Hematopoietic multipotent progenitor cell treated with erythropoietin and hydrocortisone succinate and interleukin-3 and kit ligand, for 4 days (in vitro differentiated cells): ENCODE measurements at places on chromosomes 12 and 14.

- DNase-seq: no peak
These were observed 8.8 kb upstream of the FOXG1 start for GRCh38 chr14:28757786-28758185.

- DNase-seq: no peak
These were observed 2.5 kb downstream of the ARHGAP9 start for GRCh38 chr12:57476993-57477709.

DNA sequence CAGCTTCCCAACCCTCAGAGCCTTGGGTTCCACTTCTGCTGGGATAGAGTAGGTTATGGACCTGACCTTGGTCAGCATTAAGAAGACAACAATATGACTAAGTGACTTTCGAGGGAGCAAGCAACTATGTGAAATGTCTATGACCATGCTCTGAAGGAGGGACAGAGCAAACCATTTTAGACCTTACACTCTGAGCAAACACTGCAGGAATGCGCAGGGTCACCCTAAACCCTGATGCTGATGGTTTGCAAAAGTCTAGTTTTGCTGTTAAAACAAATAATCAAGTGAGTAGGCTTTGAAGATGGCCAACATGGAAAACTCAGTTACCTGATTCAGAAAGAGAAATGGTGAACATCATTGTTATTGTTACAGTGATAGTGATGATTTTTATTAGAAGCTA is 8.7 kb downstream of the ZCCHC8 start:
- no peak for DNase-seq

DNA sequence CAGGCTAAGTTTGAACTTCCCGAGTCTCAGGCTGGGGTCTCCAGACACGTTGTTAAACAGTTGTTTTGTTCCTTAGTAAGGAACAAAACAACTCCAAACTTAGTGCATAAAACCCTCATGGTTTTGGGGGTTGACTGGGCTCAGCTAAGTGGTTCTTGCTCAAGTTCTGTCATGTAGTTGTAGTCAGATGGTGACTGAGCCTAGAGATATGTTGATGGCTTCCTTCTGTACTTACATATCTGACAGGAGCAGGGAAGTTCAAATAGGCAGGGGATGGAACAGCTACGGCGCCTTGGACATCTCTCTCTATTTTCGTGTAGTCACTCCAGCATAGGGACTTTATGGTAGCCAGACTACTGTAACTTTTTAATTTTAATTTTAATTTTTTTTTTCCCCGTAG is 45.7 kb downstream of the SPATS2 start:
- no peak for DNase-seq

- DNase-seq: no peak
These were observed 61.7 kb downstream of the PPP1R12A start for GRCh38 chr12:79873201-79873600.

DNA sequence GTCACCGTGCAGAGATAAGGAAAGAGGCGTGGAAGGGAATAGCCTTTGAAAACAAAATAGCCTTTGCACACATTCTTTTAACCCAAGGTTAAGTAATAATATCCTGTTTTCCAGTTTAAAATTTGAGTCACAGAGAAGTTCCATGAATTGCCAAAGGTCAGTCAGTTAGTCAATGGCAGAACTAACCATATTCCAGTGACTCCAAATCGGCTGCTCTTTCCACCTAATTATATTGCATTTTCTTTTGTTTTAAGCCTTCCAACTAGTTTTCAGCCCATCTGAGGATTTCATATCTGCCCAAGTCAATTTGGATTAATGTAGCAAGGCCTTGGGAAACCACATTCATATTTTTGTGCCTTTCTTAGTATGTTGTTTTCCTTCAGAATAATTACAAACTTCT is 373.0 kb downstream of the CCDC91 start:
- DNase-seq: no peak

- no peak for DNase-seq
These were observed 21.1 kb downstream of the BDKRB2 start for GRCh38 chr14:96225745-96226151.

DNA sequence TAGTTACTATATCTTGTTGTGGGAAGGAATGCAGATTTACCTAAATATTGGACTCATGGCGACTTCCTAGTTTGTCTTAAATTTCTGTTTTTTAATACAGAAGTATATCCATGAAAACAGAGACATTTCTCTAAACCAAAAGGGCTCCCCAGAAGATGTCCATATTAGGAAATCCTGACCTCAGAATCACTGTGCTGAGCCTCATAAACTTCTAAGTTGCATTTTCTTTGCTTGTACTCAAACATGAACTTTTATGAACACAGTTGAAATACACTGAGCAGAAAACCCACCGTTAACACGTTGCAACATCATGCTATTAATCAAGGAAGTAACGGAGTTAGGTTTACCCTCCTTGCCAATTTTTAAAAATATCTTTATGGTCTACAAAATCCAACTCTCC is 42.9 kb upstream of the NR2C1 start:
- no peak for DNase-seq

DNA sequence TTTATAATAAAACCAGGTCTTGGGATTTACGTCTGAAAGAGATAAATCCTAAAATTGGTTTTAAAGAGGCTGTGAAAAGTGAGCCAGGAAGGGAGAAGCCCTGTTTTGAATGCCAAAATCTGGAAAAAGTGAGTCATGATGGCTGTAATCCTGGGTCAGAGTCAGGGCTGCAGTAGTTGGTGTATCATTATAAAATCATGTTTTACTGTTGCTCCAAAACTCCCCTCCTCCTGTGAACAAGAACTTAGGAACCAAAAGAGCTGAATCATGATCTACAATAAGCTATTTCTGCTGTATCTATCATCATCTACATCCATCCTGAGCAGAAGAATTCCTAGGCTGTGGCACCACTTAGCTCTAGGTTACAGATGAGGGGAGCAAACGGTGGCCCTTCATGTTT is 79.3 kb downstream of the LMO3 start:
- no peak for DNase-seq

GRCh38 chr14:102757646-102758045 is 19.6 kb upstream of the TRAF3 start:
- DNase-seq: no peak

- DNase-seq: no peak
These were observed 9.1 kb downstream of the TMED10 start for GRCh38 chr14:75167325-75167724.

GRCh38 chr12:49133590-49133989 is 2.4 kb upstream of the TUBA1B start:
- DNase-seq: no peak

DNA sequence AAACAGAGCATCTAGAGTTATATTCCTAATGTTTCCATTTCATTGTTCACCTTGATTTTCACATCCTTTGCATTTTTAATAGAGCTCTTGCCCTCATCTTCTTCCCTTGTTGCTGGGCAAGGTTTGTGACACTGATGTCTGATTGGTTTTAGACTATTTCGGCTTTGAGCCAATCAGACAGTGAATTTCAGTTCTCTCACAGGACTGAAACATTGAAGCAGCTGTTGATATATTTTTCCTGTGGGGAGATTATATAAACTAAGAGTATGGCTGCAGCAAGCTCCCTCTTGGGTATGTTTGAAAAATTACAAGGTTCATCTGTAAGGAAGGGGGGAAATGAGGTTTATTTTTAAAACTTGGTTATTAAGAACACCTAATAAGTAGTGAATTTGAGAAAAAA is 51.2 kb downstream of the ATF7IP start:
- peak; percentile 74 for DNase-seq

DNA sequence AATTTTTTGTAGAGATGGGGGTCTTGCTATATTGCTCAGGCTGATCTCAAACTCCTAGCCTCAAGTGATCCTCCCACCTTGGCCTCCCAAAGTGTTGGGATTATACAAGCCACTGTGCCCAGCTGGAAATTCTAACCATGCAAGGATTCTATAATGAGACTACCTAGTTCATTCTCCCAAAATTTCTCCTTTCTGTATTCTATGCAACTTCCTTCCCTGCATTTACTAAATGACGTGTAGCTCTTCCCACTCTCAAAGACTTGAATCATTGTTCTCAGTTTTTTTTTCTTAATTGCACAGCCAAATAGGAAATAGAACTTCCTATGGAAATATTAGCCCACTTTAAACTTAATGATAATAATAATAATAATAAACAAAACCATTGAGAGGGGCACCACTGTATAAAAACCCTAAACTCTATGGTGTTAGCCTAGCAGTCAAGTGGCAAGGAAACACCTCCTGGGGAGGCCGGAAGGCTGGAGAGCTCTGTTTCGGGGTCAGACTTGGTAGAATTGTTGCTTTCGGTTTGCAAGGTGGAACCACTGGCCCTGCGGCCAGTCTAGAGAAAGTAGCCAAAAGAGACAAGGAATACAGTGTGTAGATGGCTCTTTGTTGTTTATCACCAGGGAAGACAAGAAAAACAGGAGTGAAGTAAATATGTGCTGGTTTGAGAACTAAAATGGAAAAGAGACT is 40.0 kb upstream of the TESC start:
- no peak for DNase-seq

DNA sequence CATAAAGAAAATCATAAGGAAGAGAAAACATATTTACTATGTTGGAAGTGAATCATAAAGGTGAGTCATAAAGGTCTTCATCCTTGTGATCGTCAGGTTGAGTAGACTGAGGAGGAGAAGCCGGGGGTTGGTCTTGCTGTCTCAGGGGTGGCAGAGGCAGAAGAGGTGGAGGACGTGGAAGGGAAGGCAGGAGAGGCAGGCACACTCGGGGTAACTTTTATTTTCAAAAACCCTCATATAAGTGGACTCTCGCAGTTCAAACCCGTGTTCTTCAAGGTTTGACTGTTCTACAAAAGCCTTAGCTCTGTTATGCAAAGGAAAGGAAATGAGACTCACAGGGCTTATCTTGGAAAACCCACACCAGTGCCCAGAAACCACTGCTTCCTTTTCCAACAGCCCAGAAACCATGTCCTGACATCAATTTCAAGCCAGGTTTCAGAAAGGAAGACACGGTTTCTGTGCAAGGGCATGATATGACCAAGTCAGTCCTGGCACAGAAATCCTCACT is 14.0 kb downstream of the SMCO2 start:
- peak; percentile 95 for DNase-seq

DNA sequence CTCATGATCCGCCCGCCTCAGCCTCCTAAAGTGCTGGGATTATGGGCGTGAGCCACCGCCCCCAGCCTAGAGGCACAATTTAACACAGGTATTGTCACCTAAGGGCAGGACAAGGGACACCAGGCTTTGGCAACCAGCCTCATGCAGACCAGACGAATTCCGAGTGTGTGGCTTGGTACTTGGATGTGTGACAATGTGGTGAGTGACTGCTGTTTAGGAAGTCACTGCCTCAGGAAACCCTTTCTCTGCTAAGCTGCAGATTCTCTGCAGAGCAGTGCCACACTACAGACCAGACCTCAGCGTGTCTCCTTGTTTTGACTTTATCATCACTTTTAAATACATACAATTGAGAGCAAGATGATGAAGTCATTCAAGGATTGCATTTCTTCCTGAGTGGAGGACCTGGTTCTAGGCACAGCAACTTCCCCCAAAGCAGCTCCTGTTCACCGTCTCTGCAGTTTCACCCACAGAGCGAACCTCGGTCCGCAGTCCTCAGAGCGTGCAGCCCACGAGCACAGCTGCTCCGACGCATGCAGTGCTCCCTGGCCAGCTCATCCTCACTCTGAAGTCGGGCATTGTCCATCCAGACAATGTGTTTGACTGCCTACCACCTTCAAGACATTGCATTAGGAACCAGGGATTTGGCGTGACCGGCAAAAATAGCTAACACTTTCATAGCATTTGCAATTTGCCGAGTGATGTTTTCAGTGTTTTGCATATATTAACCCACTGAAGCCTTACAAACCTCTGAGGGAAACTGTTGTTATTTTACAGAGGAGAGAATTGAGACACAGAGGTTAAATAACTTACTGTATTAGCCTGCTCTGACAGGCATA is 235.2 kb downstream of the CHST11 start:
- DNase-seq: peak; percentile 55

DNA sequence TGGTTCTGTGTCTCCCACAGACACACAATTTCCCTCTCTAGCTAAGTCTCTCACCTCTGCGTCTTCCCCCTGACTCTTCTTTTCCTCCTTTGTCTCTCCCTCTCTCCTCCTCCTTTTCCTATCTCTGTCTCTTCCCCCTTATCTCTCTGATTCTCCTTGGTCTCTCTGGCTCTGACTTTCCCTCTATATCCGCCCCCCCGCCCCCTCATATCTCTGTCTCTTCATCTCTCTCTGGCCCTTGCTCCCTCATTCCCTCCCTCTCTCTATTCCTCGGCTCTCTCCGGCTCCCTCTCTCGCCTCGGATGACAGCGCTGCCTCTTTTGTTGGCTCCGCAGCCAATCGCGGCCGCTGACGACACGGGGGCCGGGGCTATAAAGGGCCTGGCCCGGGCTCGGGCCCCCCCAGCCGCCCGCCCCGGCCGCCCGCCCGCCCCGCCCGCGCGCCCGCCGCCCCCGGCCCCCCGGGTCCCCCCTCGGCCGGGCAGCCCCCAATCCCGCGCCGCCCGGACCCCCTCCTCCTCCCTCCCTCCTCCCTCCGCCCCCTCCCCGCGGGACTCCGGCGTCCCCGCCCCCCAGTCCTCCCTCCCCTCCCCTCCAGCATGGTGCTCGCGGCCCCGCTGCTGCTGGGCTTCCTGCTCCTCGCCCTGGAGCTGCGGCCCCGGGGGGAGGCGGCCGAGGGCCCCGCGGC is at the start of gene GDF11:
Gene GDF11, plus strand, starts transcription at position 404 of the 687 bp plus-strand sequence. Its CDS starts 195 bp downstream, at position 599.
- peak; percentile 93 for DNase-seq

GRCh38 chr14:38367922-38368321 is 112.0 kb upstream of the CLEC14A start:
- no peak for DNase-seq

- DNase-seq: peak; percentile 71
These were observed 39.4 kb upstream of the BTG1 start for GRCh38 chr12:92185052-92185451.

DNA sequence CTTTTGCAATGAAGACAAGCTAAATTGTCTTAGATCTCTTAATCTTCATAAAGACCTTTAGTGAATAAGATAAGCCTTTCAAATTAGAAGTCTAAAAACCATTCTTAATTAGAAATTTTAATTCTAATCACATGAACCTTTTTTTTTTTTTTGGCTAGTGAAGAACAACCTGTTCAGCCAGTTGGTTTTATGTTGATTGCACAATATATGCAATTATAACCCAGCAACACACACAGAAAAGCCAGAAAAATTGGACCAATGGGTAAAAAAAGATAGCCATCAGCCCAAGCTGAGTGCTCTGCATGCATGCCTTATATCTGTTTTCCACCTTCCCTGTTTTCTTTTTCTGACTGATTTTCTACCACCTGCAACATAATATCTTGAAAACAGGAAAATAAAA is 252.2 kb downstream of the SYT10 start:
- DNase-seq: no peak

DNA sequence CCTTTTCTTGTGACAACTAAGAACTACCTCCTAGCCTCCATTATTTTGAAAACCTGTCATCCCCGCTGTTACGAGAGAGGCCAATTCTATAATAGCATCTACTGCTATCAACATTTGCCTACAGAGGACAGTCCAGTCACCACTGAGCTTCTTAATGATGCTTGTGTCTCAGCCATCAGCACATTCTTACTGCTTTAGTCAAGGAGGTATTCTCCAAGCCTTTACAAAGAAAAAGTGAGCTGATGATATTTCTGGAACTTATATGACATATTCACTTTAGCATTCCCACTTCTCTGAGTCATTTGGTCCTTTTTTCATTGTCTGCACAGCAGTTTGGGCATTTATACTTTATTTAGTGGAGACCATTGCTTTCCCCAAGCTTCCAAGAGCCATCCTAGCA is 497.7 kb upstream of the RPL10L start:
- DNase-seq: no peak

- no peak for DNase-seq
These were observed 2.8 kb downstream of the RAPGEF3 start for GRCh38 chr12:47755655-47756562.

GRCh38 chr12:64672925-64673409 is 62.7 kb downstream of the RASSF3 start:
- peak; percentile 60 for DNase-seq
